ENCODE measurements at places on chromosomes 16 and 17.

DNA sequence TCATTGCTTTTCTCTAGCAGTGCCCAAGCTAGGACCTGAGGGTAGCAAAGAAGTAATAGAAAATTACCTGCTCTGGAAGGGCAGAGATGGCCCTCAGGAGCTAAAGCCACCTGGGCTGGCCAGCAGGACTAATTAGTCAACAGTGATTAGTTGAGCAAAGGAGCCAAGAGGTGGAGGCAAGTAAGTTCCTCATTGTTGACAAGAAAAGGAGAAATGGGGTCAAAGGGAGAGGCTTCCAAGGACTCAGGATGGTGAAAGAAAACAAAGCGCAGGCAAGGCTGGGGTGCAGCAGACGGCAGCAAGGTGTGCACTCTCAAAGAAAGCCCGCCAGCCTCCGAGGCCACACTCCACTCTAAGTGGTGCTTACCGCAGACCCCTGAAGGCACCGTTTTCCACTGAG is 44.6 kb downstream of the CMTM4 start:
- DNase-seq = no peak

DNA sequence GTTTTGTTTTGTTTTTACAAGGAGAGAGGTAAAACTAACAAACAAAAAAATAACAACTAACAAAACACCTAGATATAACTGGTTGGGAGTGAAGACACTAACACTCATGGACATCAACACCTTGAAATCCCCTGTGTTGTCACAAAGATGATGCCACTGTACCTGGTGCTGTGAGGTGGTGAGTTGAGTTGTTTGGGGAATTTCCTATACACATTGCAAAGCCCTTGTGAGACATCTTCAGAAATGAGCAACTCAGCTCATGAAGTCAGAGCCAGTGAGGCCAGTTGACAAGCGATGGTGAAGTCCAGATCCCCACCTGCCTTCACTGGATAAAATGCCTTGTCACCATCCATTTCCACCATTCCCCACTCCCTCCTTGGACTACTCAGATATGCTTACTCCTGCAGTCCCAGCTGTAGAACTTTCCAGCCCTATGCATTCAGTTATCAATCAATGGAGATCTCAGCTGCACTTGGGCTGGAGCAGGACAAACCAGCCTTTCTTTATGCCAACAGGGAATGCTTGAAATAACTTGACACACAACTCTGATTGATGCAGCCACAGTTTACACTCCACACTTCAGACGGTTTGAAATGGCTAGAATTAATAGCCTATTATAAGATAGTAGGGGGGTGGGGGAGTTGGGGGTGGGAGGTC is 22.2 kb downstream of the ANKFN1 start:
- no peak for DNase-seq

DNA sequence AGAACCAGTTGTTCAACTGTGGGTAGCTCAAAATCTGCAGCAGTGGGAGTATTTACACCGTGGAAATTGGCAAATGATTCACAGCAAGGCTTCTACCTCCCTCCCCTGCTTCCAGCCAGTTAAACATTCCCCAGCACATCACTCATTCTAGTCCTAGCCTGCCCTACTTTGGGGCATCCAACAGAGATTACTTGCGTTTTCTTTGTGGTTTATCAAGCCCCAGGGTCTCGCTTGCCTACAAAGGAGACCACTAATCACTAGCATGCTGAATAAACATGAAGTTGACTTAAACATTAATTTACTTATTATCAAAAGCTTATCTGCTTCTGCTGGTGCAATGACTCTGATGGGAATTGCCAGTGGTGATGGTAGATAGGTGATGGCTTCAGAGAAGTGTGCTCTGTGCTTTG is 94.5 kb downstream of the MARF1 start:
- DNase-seq = no peak

DNA sequence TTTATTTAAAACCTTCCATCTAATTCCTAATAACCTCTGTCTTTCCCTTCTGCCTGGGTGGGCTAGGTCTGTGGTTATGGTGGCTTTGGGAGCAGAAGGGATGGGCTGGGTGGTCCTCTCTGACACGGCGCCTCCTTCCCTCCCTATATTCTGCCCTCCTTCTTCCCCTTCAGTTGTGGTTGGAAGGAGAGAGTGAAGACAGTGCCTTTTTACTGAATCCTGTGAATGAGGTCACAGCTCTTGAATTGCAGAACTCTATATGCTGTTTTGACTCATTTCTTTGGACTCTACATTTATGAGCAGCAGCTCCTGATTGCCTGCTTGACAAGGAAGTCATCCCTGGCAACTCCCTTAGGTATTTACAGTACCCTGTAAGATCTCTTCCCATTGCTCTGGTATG is 256.0 kb upstream of the ELAC2 start:
- no peak for DNase-seq

DNA sequence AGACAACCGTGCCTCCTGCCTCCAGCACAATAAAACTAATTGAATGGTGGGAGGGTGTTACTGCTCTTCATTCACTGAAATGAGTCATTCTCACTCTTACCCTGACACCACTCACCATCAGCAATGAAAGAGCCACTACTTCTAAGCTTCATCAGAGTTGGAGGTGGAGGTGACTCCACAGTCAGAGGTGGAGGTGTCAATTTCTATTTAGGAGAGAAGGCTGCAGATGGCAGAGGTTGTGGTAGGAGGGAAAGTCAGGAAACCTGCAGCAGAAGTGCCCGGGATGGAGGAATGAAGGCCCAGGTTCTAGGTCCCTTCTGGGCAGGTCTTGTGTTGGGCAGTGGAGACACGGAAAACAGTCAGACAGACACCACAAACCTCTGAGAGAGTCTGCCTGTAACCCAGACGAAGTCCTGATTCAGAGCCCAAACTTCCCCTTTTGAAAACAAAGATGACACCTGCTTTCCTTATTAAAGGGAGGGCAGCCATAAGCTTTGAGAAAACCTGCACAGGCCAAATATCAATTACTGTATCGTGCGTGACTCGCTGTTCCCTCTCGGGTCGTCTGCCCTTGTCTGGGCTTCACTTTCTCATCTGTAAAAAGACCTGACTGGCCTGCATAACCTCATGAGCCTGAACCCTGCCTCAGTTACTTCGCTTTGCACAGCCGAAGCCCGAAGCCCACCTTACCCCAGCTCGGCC is 668 bp downstream of the ATPAF2 start:
- no peak for DNase-seq

GRCh38 chr16:86406056-86406455 is 104.3 kb upstream of the FOXF1 start:
- no peak for DNase-seq

GRCh38 chr16:24203675-24204074 is 52.5 kb upstream of the CACNG3 start:
- no peak for DNase-seq

DNA sequence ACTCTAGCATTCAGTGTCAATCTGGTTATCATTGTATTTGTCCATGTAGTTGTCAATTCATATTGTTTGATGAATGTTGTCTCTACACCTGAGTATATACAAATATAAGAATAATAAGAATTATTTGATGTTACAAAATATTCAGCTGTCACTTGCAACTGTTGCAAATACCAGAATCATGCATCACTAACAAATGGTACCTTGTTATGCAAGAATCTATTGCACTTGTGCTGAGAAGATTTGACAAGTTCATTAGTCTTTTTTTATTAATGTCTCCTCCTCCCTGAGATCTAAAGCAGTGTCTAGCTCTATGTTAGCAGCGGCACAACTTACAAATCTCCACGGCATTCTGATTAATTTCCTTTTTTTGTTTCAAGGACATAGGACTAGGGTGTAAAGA is 22.2 kb upstream of the AKAP1 start:
- DNase-seq = no peak

- DNase-seq = no peak
These were observed 997.8 kb upstream of the EEF2KMT start for GRCh38 chr16:6095414-6095813.

GRCh38 chr17:59874376-59874775 is 18.4 kb downstream of the TUBD1 start:
- no peak for DNase-seq

- no peak for DNase-seq
These were observed 558 bp upstream of the ZFHX3 start for GRCh38 chr16:73048292-73049080.

DNA sequence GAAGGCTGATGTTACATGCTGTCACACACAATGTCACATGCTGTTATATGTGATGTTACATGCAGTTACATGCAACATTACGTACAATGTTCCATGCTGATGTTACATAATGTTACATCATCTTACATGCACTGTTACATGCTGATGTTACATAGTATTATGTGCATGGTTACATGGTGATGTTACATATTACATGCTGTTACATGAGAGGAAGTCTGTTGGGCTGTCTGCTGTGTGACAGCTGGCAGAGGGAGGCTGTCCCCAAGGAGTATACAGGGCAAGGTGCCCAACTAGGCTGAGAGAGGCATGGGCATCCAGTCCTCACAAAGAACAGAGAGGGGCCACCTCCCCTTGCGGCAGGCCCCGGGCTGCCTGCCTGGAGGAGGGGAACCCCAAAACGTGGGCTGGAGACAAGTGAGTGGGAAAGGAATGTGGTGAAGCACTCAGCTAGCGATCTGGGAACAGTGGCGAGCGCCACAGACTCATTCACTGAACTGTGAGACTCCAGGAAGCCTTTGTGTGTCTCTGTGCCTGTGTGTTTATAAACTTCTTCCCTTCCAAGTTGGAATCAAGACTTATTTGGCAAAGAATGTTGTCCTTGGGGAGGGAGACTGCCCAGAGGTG is 30.6 kb downstream of the TMEM92 start:
- DNase-seq = no peak

DNA sequence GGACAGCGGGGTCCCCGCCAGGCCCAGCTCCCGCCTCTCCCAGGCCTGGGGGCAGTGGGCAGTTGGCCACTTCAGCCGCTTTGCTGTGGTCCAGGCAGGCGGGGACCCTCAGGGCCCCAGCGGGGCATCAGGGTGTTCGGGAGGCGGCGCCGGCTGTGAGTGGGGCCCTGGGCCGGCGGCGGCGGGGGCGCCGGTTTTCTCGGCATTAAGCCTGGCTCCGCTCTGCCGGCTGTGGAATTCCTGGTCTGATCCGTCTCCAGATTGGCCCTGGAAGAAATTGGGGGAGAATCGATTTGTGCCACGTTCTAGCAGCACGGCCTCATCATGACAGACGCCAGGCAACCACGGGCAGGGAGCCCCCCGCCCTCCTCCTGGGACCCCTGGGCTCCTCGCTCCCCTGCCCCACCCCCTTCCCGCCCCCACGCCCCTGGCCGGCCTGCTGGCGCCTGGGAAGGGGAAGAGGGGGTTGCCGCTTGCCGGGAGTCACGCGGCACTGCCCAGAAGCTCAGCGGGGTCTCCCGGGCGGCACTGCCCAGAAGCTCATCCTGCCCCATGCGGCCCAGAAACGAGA is 28.6 kb upstream of the SSTR5 start:
- no peak for DNase-seq

- no peak for DNase-seq
These were observed 6.3 kb downstream of the FOXF1 start for GRCh38 chr16:86516623-86517003.

- no peak for DNase-seq
These were observed 17.5 kb downstream of the UNC13D start for GRCh38 chr17:75826561-75827307.

- no peak for DNase-seq
These were observed 9.3 kb downstream of the JUP start for GRCh38 chr17:41777157-41777573.

DNA sequence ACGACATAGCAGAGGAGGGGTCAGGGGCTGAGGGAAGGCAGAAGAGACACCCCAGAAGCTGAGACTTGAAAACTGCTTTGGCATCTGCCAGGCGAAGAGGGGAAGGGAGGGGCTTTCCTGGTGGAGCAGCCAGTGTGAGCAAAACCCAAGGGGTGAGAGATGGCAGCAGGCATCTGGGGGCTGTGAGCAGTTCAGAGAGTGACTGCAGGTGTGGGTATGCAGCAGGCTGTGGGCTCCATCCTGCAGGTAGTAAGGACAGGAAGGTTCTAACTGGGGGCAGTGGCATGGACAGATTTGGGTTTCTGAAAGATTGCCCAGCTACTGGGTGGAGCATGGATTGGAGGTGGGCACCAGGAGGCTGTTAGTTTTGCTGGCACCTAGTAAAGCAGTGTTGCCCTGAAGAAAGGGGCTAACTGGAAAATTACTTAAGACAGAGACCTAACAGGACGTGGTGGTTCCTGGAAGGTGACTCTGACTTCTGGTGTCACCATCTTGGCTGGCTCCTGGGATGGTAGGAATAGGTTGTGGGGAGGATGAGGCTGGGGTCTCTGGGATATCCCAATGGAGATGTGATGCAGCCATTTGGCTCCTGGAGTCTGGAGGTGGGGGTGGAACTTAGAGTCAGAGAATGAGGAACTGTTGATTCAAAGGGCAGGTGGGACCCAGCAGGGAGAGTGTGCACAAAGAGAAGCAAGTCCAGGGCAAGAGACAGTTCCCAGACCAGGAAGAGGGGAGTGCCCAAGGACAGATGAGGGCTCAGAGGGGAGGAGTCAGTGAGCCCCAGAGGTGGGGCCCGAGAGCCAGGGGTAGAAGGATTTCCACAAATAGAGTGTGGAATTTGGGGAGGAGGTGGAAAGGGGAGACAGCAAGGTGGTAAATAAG is 11.2 kb downstream of the BCL7C start:
- no peak for DNase-seq

GRCh38 chr16:4690946-4691665 is 2.3 kb upstream of the NUDT16L1 start:
- DNase-seq = no peak

DNA sequence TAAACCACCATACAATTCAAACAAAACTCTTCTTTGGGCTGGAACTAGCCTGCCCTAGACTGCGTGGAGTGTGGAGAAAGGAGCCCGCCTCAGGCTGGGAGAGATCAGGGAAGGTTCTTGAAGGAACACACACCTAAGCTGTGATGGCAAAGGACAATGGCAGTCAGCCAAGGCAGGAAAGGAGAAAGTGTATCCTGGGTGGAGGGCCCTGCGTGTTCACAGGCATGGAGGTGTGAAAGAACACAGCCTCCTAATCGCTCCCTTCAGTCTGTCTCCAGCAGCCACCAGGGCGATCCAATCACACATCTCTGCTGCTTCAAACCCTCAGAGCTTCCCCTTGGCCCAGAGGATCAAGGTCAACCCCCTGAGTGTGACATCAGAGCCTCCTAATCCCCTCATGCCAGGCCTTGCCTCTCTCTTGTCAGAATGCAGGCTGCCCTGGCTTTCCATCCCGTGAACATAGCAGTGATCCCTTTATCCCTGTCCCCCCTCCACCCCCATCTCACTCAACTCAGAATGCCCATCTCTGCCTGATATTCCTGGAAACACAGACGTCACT is 173.0 kb downstream of the KATNIP start:
- no peak for DNase-seq

DNA sequence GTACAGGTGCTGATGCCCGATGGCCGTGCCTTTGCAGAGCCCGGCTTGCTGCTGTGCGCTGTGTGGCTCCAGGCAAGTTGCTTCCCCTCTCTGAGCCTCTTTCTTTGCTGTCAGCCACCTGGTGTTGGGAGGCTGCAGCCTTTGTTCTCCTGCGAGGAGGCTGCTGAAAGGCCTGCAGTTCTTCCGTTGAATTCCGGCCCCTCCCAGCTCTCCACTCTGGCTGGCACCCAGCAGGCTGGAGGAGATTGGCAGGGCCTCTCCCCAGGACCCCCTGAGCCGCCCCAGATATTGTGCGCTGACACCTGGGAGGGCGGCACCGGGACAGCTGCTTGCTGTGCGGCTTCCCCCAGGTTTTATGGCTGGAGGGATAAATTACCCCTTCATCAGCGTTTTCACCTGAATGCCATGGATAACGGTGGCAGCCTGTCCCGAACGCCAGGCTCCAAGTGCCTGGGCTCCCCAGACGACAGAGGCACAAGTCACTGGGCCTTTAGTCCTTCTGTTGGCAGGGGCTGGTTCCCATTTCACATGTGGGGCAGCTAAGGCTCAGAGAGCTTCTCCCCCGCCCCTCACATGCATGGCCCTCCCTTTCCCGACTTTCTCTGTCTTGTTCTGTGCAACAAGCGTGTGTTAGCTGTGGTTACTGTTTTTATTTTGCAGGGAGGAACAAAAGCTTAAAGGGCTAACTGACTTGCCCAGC is 35.1 kb upstream of the GSE1 start:
- DNase-seq = no peak
